ENCODE measurements at places on chromosomes 7 and 10. TPM values are rescaled to one million over a fixed set of nuclear protein-coding genes. Genes with fewer than 3 reads are reported as not detected.

- no peak for DNase-seq
These were observed 297.6 kb upstream of the IGFBP3 start for GRCh38 chr7:46218461-46219200.

DNA sequence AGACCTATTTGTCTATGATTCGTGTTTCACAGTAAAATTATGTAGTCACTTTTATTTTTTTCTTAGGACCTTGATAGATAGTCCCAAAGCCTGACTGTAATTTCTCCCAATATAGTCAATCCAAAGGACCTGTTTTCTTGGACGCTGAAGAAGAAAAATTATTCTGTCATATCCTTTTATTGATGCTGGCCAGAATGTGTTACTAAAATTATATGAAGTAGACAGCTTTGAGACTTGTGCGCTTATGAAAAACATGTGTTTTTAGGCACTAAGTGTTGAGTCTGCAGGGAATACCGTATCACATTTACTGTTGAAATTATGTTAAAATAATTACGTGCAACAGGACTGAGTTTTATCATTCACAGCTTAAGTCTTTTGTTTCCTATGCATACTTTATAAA lies 17.9 kb downstream of the TES start:
- no peak for DNase-seq

DNA sequence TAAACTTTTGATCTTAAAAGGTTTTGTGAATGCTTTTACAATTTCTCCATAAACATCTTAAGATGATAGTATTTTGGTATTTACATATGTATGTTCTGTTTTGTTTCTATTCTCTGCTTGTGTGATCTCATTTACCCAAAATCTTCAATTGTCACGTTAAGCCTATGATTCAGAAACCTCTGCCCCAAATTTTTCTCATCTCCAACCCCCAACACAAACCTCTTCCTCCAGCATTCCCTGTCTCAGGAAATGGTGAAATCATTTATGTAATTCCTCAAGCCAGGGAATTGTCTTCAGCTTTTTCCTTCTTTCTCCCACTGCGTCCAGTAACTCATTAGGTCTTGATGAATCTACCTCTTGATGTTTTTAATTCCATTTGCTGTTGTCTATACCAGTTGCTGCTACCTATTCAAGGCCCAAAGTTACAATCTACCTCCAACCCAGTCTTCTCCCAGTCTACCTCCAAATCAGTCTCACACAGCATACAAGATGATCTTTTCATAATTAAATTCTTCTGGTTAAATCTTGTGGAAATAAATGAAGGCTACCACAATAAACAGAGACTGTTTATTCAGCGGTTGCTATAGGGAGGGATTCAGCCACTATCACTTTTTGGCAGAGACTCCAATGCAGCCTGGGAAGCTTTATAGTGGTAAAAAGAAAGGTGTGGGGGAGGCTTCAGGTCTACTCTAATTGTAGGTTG lies 5.8 kb downstream of the CFAP69 start:
- no peak for DNase-seq

GJD4 gene
- total RNA-seq, result not detected

- DNase-seq, result no peak
These were observed 784.3 kb downstream of the DNAJB9 start for GRCh38 chr7:109354000-109354399.

- DNase-seq, result no peak
These were observed 90.2 kb downstream of the DLG5 start for GRCh38 chr10:77836299-77836820.

DNA sequence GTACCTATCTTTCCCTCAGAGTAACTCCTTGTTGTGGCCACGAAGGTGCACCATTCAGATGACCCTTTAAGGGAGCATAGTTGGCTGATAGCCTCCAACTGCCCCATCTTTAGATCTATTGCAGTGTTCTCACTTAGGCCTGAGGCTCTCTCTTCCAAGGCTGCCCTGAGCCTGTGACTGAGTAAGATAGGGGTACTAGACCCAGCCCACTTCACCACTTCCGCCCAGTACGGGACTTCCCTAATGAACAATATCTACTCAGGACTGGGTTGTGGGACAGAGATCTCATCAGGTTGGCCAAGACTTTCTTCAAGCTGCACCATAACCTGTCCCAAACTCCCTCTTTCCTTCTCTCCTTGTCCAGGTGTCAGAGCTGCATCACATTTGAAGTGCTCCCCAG lies 5.7 kb upstream of the GNAI1 start:
- DNase-seq, result no peak

DNA sequence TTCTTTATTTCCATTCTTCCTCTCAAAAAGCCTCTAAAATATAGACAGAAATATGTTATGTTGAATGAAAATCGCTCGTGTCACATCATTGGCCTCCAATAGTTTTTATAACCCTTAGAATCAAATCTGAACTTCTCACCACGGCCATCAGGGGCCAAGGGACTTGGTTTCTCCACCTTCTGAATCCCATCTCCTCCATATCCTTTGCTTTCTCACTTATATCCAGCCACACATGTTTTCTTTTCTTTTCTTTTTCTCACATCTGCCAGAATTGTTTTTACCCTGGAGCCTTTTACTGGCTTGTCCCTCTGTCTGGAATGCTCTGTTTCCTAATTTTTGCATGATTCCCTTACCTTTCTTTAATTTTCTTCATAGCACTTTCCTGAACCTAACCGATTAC lies 95.6 kb downstream of the CD36 start:
- DNase-seq, result no peak

FAM180A gene
- 67.1 TPM for total RNA-seq

SFRP5 gene
- 3.7 TPM for total RNA-seq

DNA sequence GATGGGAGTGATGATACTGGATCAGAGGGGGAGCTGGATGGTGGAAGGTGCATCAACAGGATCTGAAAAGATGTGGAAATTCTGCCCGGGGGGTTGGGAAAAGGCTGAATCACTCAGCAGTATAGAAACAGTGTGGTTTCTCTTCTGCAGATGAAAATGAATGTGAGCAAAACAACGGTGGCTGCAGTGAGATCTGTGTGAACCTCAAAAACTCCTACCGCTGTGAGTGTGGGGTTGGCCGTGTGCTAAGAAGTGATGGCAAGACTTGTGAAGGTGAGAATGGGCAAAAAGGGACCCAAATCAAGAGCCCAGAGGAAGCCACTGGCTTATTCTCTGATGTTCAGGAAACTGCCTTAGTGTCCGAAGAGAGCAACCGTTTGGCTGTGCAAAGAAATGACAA lies 12.9 kb downstream of the OIT3 start:
- no peak for DNase-seq
